ENCODE measurements at places on chromosomes 2 and 18.

GRCh38 chr2:6401301-6401700, 464.4 kb downstream of the CMPK2 start:
- DNase-seq: no peak

DNA sequence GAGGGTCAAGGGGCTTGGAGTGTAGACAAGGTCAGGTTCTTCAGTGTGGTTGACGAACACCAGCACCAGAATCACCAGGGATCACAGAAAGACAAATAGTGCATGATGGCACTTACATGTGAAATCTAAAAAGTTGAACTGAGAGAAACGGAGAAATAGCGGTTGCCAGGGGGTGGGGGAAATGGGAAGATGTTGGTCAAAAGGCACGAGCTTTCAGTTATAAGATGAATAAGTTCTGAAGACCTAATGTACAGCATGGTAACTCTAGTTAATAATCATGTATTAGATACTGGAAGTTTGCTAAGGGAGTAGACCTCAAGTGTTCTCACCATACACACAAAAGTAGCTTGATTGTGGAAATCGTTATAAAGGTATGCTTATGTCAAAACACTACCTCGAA, 43.7 kb upstream of the DARS1 start:
- no peak for DNase-seq

- no peak for DNase-seq
Observed at GRCh38 chr2:67234440-67234839, 162.7 kb upstream of the ETAA1 start.

DNA sequence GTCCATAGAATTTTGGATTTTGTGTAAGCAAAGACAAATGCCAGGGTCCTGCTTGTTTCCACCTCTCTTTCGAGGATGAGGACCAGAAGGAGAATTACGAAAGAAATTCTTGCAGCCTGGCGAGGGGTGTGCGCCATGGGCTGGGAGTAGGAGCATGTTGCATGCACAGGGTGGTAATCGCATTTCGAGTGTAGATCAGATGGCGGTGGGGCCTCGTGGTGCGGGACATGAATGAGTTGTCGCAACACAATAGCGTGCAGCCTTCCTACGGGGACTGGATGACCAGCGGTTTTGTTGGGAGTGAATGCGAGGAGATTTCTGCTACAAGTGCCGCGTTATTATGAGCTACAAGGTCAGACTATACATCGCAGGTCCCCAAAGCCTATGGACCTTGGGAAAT, 4.2 kb upstream of the EN1 start:
- no peak for DNase-seq

GRCh38 chr2:99877963-99878362, 264.4 kb downstream of the AFF3 start:
- no peak for DNase-seq

GRCh38 chr2:204354442-204354856, 190.8 kb upstream of the PARD3B start:
- no peak for DNase-seq

GRCh38 chr18:26875040-26875654, 9.6 kb upstream of the AQP4 start:
- no peak for DNase-seq

- DNase-seq: no peak
Observed at GRCh38 chr18:61360404-61361383, 27.5 kb downstream of the CDH20 start.

GRCh38 chr18:785242-785641, 26.8 kb downstream of the YES1 start:
- DNase-seq: no peak

DNA sequence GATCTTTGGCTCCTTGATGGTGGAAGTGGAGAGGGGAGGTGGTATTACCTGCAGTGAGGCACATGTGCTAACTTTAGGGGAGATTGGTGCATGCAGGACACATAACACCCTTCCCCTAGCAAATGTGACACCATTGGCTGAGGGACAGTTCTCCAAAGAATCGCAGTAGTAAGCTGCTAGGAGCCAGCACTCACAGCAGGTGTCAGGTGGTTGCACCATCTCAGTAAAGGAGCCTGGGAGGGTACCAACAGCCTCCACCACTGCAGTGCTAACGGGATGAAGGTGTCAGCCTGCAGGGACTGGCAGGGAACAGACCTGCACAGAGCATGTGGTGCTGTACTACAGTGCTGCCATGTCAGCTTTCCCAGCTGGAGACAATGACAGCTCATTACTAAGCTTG, 127.3 kb upstream of the PIEZO2 start:
- DNase-seq: no peak

- DNase-seq: no peak
Observed at GRCh38 chr2:40955042-40955441, 503.2 kb upstream of the SLC8A1 start.

Data from NCI-H1436 treated with DMSO at 0.1 percent for 48 hours (cell line).